Stimulated activated CD8-positive, alpha-beta memory T cell treated with anti-CD3 and anti-CD28 coated beads, Interleukin-7, amount 100 ng/mL, for 1 hour (primary cell): ENCODE measurements at places on chromosomes 6 and 20.

GRCh38 chr6:156175971-156176421, 601.2 kb upstream of the ARID1B start:
- DNase-seq = no peak

- DNase-seq = no peak
Observed at GRCh38 chr6:43090559-43090956, 14.4 kb downstream of the PTK7 start.

DNA sequence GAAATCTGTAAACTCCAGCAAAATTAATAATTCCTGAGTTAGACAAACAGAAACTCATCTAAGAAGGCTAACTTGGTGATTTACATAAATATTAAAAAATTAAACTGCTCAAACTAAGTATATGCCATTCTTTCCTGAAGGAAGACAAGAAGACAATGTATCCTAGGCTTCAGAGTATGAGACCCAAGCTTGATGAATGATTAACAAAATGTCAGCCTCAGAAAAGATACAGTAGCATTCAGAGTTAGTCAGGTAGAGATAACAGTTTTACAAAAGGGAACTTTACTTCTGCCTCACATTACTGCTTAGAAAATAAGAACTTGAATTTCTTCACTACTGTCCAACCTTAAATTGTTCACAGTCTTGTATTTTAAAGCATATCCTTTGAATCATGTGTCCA, 12.0 kb downstream of the CSNK2A1 start:
- DNase-seq = no peak

- peak; percentile 96 for DNase-seq
Observed at GRCh38 chr20:34876406-34877282, at the start of gene ACSS2. ACSS2 (plus strand) TSS chr20:34876612; CDS start chr20:34876646, 34 bp downstream.

DNA sequence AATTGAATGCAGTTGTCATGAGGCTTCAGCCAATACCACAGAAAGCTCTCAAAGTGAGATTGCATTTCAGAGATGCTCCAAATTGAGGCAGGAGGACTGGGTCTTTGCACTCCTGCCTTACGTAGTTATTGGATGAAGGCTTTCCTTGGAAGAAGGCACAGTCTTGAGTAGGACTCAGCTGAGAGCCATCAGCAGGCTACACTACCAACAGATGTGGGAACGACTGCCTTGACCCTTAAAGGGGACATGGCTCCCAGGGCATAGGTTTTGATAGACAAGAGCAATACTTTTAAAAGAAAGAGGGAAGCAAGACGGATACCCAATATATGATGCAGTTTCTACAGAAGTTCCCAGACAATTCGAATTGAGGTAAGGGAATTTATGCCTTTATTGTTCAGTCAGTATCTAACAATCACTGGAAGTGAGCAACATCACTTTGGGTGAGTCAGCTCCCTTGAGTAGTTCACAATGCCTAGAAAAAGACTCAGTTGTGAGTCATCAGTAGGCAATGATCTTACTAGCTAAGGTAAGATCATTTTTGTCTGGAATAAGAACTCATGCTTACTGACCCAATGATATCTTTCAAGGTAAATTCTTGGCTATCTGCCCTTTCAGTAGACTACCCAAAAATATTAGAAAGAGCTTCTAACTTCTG, 390.8 kb downstream of the GJA1 start:
- no peak for DNase-seq

DNA sequence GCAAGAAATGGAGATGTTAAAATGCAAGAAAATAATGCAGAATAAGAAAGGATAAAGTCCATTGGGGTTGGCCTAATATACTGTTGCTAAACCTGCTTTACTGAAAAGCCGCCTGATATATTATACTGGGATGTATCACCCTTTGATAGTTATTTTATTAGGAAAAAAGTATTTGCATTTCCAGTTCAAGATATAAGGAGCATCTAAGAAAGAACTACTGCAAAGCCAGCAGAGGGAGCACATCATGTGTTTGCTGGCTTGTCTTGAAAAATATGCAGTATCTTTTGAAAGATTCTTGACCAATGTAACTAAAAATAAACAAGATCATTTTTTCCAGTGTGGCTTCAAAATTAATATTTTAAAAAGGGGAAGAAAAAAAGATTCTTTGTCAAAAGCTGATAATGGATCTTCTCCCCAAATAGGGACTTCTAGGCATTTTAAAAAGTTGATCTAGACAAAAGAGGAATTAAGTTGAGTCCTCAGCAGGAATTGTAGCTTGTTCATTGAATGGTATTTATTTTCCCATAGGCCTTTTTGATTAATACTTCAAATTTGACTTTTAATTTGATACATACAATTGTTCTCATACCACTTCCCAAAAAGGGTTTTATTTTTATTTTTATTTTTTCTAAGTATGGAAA, 214.9 kb downstream of the ZFAND3 start:
- no peak for DNase-seq

- no peak for DNase-seq
Observed at GRCh38 chr6:61953851-61954250, 332.2 kb downstream of the KHDRBS2 start.

GRCh38 chr6:165010556-165011535, 298.6 kb downstream of the C6orf118 start:
- no peak for DNase-seq

DNA sequence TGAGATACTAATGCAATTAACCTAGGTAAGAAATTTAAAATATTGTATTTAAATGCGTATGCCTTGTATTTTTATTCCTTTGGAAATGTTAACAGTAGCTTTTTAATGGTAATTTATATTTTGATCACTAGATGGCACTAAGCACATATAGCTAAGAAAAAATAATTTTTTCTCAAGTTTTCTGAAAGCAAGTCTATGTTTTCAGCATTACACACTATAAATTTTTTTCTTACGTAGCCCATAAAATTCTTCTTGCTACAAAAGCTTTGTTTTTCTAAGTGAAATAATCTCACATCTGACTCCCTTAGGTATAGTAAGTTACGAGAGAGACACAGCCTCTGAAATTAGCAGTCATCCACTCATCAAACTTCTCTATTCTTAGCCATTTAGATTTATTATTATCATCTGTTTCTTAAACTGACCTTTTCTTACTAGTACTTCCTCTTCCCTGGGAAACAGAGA, 35.7 kb downstream of the TSPYL4 start:
- no peak for DNase-seq

DNA sequence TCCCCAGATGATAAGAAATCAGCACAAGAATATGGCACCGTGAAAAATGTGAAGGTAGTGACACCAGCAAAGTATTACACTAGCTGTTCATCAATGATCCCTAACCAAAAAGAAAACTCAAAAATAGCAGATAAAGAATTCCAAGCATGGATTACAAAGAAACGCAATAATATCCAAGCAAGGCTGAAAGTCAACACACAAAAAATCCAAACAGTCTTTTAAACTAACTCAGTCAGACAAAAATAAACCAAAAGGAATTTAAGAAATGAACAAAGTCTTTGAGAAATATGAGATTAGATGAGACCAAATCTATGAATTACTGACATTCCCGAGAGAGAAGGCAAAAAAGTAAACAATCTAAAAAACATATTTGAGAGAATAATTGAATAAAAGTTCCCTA, 976.1 kb upstream of the MAP3K7 start:
- DNase-seq = no peak

DNA sequence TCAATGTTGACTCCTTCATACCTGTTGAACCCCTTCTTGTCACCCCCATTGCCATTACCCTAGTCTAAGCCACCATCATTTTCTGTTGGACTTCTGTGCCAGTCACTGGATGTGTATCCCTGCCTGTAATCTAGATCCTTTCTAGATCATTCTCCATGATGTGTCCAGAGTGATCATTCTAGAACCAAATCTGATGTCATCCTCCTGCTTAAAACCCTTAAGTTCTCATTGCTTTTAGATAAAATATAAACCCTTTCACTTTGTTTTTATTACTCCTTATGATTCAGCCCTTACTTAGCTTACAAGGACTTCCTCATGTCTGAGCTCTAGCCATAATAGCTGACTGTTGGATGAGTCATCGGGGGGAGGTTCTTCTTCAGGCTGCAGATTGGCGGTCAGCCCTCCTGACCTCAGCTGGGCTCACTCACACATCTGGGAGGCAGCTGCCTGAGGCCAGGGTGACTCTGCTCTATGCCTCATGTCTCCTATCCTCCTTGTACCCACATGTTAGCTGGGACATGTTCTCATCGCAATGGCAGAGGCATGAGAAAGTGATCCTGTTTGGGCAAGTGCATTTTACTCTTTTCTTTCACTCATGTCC, 287.6 kb downstream of the ESR1 start:
- DNase-seq = no peak

GRCh38 chr6:161220346-161220745, 53.5 kb downstream of the AGPAT4 start:
- DNase-seq = no peak

GRCh38 chr6:150992703-150993102, 127.2 kb downstream of the MTHFD1L start:
- no peak for DNase-seq

- DNase-seq = no peak
Observed at GRCh38 chr6:37155394-37156312, 14.3 kb upstream of the PIM1 start.
